CD4-positive, CD25-positive, alpha-beta regulatory T cell (primary cell): ENCODE measurements at places on chromosomes 2 and 18. TPM values are rescaled to one million over a fixed set of nuclear protein-coding genes. Genes with fewer than 3 reads are reported as not detected.

The SLC40A1 gene
- 12.9 TPM for total RNA-seq

GRCh38 chr2:234025891-234026401 lies 24.6 kb upstream of the SPP2 start:
- DNase-seq = no peak

DNA sequence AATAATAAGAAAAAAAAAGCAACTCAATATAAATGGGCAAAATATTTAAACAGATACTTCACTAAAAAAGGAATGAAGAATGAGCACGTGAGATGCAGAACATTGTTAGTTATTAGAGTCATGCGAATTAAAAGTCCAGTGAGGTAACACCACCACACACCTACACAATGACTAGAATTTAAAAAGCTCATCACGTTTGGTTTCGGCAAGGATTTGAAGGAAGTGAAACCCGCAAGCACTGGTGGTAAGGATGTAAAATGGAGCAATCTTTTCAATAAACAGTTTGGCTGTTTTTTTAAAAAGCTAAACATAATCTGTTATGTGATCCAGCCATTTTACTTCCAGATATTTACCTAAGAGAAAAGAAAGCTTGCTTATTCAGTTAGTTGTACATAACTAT lies 1181.6 kb upstream of the CELF4 start:
- no peak for DNase-seq

DNA sequence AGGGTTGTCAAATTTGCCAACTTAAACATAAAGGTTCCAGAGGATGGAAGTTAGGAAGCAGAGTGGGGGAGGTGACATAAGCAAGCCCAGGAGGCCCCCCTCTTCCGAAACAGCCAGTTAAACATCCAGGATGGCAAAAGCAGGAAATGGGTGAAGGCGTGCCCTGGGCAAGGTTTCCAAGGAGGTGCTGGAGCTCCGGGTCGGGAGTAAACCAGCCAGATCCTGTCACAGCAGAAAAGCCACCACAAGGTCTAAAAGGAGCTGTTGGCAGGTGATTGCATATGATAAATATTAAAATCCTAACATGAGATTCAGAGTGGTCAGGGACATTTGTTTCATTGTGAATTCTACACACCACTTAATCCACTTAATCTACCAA lies 572.2 kb upstream of the SALL3 start:
- DNase-seq = no peak

GRCh38 chr2:65275141-65275915 lies 47.7 kb downstream of the ACTR2 start:
- no peak for DNase-seq

- DNase-seq = no peak
Measured at GRCh38 chr18:58362829-58363271, 266.0 kb downstream of the ALPK2 start.

DNA sequence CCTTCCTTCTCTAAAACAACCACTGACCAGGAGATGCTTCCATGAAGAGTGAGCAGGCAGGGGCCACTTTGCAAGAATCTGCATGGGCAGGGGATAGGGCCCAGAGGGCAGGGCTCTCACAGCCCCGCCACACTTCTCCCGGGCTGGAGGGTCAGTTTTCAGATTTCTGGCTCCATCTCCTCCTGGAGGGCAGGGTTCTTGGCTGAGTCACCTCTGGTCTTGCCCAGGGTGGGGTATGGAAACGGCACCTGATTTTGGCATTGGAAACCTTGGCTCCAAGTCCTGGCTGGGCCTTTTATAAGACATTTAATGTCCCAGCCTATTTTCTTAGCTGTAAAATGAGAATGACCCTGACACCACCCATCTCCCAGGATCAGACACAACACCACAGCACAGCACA lies 27.6 kb upstream of the ASPRV1 start:
- DNase-seq = no peak
